CD4-positive, alpha-beta T cell treated with Interleukin-21 for 1 hour (primary cell): ENCODE measurements at places on chromosomes 13 and 19.

DNA sequence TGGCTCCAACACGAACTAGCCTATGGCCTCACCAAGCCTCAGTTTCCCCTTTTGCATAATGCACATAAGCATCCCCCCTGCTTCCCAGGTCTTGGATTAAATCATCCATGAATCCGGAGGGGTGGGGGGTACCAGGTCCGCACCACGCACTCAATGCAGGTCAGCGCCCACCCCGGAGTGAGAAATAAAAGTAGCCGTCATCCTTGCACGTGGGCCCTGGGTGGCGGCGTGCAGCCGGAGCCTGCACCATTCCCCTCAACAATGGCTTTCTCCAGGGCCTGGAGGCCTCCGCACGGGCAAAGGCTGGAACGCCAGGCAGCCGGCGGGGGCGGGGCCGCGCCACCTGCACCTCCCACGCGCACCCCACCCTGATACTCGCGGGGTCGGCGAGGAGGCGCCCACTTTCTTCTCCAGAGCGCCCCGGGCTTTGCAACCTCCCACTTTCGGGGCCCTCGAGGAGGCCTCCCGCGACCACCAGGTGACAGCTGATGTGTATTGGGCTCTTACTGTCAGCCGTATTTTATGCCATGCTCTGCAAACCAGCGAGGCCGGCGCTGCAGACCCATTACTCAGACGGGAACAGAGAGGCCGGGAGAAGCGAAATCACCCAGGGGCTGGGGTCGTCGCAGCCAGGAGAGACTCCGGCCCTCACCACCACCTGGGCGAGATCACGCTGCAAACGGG lies 767 bp upstream of the GADD45B start:
- DNase-seq = peak; percentile 62

GRCh38 chr19:10333758-10334587 lies 644 bp upstream of the RAVER1 start:
- no peak for DNase-seq

DNA sequence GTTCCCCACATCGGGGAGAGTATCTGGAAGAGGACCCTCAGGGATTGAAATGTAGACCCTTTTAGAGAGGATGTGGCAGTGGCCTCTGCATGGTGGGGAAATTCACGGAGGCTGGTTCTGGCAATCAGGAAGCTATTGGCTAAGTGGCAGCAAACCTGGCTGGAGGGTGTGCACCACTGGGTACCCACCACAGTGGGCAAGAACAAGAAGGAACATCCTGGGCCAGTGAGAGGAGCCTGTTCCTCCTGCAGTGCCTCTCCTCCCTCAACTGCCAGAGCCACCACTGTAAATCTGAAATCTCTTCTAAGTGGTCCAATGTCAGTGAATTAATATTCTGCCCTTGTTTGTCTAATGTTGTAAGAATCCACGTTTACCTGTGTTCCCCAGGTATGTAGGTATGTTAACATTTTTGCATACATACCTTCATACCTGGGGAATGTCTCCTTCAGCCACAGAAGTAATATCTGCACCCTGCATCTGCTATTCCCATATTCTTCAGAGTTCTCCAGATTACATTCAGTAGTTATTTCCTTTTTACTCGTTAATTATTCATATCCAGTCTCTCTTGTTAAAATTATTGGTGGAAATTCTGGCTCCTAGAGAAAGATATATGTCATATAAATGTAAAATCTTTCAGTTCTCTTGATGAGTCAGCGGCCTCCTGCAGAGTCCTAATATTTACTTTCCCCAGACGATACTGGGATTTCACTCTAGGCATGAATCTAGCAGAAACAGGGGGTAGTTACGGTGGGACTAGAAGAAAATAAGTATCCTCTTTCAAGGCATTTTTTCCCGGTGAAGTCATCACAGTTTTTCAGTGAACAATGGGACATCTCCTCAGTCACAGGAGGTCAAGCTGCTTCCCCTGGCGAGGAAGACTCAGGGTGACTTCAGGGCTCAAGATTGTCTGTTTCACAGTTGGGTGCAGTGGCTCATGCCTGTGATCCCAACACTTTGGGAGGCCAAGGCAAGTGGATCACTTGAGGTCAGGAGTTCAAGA lies 148.3 kb downstream of the MYO16 start:
- no peak for DNase-seq

DNA sequence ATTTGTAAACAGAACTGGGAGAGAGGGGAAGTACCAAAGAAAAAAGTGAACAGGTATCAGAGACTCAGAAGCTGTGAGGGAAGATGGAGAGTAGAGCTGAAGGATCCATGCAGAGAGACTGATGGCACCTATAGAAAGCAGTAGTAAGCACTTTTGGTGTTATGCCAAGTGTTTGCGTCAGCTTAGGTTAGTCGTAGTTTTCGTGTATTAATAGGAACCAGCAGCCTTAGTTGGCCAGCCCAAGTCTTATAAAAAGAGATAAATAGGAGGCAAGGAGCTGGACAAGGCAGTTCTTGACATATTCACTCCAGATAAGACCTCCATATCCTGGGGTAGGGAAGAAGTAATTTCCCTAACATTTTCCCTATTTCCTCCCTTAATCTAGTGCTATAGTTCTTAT lies 214.2 kb downstream of the OXGR1 start:
- no peak for DNase-seq

- peak; percentile 42 for DNase-seq
Observed at GRCh38 chr19:46967578-46968032, 52.0 kb upstream of the NPAS1 start.

DNA sequence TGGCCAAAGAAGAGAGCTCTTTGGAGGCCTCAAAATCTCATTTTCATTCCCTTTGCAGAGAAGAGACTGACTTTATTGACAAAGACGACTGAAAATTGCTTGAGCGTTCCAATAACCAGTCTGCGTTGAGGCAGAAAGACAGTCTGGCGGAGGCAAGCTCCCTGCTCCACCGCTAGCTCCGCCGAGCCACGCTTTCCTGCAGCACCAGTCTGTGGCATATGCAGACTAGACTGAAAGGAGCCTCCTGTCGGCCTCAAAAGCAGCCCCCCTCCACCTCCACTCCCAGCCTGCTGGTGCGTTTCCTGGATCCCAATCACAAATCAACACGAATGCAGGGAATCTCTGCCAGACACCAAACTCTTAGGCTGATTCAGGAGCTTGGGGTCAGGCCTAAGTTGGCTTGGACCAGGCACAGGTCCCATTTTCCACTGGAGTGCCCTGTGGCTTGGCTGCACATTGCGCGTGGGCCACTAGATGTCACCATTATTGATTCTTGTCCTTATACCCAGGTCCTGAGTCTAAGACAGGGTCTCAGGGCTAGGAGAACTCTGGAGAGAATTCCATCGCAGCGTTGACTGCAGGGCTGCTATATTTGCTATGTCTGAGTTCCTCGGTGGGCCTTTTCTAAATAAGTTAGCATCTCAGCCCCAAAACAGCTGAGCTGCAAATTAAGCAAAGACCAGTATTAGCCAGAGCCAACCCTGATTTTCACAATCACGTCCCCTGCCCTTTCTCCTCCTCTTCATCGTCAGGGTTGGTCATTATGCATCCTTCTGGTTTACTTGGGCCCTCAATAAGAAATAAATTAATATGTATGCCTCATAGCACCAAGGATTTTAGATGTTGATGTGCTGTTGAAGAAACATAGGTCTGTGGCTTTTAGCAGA lies 5.2 kb upstream of the ZNF507 start:
- DNase-seq = peak; percentile 42

DNA sequence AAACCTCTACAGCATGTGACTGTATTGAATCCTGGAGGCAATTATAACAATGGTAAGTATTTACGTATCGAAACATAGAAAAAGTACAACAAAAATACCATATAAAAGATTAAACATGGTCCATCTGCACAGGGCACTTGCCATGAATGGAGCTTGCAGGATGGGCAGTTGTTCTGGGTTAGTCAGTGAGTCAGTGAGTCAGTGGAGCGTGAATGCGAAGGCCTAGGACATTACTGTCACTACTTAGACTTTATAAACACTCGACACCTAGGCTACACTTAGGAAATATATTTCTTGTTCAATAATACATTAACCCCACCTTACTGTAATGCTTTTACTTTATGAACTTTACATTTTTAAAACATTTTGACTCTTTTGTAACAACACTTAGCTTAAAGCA lies 35.6 kb upstream of the TMTC4 start:
- DNase-seq = no peak

GRCh38 chr13:100604918-100605710 lies 16.5 kb upstream of the GGACT start:
- DNase-seq = no peak

- no peak for DNase-seq
Observed at GRCh38 chr13:112954488-112955270, 14.3 kb upstream of the MCF2L start.
